Activated CD8-positive, alpha-beta memory T cell treated with anti-CD3 and anti-CD28 coated beads for 36 hours (primary cell): ENCODE measurements at places on chromosomes 11 and 22. TPM values are rescaled to one million over a fixed set of nuclear protein-coding genes. Genes with fewer than 3 reads are reported as not detected.

OR52I1 gene
- total RNA-seq, result not detected

MOV10L1 gene
- total RNA-seq, result not detected

SLC7A4 gene
- 0.61 TPM for total RNA-seq

HTR3A gene
- total RNA-seq, result not detected

HOATZ gene
- total RNA-seq, result not detected

MMP8 gene
- not detected for total RNA-seq

SLC22A8 gene
- not detected for total RNA-seq

KLHDC7B gene
- 6.1 TPM for total RNA-seq

SYT7 gene
- 0.15 TPM for total RNA-seq

RASSF10 gene
- not detected for total RNA-seq

TH gene
- total RNA-seq, result not detected

TBRG1 gene
- total RNA-seq, result 40.7 TPM

MYBPC3 gene
- total RNA-seq, result not detected

FAT3 gene
- total RNA-seq, result not detected

MMP13 gene
- total RNA-seq, result not detected

SYT13 gene
- total RNA-seq, result not detected

CABP7 gene
- total RNA-seq, result not detected

OR52A1 gene
- total RNA-seq, result not detected

FAM118A gene
- total RNA-seq, result 28.0 TPM

CATSPER1 gene
- not detected for total RNA-seq

IGSF22 gene
- 0.48 TPM for total RNA-seq

FZD4 gene
- total RNA-seq, result 0.06 TPM

SYCE3 gene
- not detected for total RNA-seq
